ENCODE measurements at places on chromosomes 5 and 9.

DNA sequence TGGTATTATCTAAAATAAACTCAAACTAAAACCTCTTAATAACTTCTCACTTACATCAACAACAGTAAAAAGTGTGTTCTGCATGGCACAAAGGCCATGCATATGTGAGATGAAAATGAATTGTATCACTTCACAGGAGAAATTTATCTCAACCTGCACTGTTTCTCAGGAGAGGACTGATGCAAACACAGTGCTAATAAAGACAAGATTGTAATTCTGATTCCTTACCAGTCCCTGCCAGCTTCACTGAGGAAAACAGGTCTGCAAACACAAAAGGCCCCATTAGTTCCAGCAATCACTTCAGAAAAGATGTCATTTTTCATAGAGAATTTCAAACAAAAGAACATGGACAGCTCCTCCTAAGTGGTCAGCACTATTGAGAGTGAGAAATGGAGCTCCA lies 117.3 kb upstream of the PDE4D start:
- DNase-seq = no peak

DNA sequence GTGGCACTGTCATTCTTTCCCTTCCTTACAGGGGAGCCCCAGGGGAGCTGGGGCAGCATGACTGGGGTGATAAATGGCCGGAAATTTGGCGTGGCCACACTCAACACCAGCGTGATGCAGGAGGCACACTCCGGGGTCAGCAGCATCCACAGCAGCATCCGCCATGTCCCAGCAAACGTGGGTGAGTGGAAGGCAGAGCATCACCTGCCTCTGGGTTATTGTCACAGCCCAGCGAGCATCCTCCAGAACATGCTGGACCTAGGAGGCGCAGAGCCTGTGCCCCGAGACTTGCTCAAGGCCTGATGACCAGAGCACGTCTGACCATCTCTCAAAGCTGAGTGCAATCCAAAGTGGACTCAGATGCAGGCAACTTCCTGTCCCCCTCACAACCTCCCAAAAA lies 22.2 kb upstream of the ASS1 start:
- DNase-seq = no peak

DNA sequence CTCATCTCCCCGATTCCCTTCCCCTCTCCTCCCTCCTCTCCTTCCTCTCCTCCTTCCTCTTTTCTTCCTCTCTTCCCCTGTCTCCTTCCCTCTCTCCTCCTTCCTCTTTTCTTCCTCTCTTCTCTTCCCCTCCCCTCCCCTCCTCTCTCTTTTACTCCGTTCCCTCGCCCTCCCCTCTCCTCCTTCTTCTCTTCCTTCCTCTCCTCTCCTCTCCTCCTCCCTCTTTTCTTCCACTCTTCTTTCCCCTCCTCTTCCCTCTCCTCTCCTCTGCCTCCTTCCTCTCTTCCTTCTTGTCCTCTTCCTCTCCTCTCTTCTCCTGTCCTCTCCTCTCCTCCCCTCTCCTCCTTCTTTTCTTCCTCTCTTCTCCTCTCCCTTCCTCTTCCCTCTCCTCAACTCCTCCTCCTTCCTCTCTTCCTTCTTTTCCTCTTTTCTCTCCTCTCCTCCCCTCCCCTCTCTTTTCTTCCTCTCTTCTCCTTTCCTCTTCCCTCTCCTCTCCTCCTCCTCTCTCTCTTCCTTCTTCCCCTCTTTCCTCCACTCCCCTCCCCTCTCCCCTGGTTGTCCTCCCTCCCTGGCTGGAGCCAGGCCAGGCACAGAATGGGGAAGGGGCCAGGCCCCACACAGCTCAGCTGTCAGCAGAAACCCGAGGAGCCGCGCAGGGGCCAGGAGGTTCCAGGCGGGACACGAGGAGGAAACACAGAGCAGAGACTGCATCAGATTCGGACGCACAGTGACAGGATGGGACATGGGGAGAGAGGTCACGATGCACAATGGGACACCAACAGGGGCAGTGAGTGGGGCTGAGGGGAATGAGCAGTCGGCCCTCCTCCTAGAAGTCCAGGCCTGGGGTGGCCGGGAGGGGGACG lies 48.0 kb downstream of the CAMK2A start:
- DNase-seq = no peak

- DNase-seq = no peak
These were observed 18.2 kb downstream of the ATP10B start for GRCh38 chr5:160833806-160834205.

DNA sequence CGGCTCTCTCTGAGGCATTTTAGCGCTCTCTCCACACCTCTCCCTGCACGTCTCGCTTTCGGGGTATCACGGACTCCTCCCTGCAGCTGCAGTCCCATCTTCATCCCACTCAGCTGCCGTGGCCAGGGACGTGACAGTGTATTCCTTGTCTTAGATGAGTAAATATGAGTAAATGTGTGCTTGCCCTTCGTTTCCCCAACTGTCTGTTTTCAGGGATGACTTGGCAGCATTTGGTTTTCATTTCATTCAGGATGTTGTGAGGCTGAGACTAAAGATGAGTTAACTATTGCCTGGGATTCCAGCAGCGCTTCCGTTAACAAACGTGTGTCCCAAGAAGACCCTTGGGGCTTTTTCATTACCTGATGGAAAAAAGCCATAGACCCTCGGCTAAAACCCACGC lies 29.5 kb downstream of the GDNF start:
- no peak for DNase-seq

DNA sequence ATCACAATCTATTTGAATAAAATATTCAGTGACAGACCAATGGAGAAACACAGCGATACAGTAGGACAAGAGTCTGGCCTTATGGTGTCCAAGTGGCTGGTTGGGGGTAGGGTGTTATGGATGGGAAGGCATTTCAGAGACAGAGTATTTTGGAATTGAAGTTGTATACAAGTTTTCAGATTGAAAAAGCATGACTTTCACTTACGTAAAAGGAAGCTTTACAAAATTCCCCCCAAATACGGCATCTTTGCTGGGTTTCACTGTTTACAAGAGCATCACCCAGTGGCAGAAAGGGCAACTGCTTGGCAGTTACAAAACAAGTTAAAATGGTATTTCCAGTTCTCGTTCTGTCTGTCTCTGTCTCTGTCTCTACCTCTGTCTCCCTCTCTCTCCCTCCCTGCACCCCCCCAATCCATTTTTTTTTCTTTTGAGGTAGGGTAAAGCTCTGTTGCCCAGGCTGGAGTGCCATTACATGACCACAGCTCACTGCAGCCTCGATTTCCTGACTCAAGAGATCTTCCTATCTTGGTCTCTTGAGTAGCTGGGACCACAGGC lies 86.2 kb downstream of the PTPN3 start:
- DNase-seq = no peak

DNA sequence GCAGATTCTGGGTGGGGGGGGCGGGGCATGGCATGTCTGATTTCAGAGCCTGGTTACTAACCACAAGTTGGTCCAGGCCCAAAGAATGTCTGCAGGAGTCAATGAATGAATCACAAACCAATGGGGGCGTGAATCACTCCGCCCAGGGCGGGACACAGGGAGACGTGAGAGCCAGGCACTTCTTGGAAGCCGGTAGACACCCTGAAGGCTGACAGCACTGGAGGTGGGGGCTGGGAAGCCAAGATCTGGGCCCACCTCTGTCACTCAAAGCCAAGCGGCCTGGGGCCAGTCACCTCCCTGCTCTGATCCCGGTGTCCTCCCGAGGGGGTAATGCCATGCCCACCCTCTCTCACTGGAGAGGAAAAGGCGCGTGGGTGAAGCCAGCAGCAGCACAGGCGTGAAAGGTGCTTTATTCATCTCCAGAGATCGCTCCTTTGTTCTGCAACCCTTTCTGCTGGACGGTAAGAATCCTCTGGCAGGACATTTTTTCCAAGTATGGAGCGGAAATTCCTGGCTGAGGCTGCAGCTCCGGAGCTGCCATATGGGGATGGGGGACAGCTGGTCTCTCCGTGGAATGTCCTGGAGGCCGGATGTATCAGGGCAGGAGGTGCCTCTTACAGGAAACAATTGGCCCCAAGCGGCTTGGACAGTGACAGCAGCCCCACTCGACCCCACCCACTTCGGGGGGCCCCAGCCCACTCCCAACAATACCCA lies 85.0 kb downstream of the STK10 start:
- DNase-seq = peak; percentile 96

GRCh38 chr5:74419468-74419867 lies 221.1 kb downstream of the ENC1 start:
- DNase-seq = no peak
